ENCODE measurements at places on chromosomes 7 and 10.

DNA sequence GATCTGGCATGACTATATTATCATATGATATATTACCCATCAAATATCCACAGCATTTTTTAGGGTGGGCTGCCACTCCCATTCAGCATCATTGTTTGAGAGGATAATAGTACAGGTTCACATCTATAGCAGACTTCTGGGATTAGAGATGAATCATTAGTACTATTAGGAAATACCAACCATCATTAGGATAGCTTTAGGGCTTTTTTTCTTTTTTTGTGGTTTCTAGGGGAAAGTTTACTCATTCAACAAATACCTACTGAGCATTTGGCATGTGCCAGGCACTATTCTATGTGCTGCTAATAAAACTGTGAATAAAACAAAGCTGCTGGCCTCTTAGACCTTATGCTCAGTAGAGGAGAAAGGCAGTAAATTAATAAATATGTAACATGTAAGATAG lies 40.6 kb downstream of the NHLRC2 start:
- DNase-seq: peak; percentile 56

DNA sequence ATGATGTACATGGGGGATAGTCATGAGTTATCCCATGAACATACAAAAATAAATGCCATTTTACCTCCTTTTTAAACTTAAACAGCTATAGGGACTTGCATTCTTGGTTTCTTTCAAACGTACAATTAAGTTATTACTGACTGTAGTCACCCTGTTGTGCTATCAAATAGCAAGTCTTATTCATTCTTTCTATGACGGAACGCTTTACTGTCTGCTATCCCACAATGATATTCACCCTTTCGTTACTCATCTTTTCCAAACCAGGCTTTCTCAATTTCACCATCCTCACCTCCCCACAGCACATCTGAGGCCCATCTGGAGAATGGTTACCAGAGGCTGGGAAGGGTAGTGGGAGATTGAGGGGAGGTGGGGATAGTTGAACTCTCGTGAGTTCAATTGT lies 218.8 kb downstream of the PHF14 start:
- DNase-seq: peak; percentile 66

- peak; percentile 99 for DNase-seq
Measured at GRCh38 chr7:41911792-41912191, 208.9 kb upstream of the INHBA start.

- DNase-seq: no peak
Measured at GRCh38 chr10:6320320-6321010, 117.7 kb downstream of the PFKFB3 start.

DNA sequence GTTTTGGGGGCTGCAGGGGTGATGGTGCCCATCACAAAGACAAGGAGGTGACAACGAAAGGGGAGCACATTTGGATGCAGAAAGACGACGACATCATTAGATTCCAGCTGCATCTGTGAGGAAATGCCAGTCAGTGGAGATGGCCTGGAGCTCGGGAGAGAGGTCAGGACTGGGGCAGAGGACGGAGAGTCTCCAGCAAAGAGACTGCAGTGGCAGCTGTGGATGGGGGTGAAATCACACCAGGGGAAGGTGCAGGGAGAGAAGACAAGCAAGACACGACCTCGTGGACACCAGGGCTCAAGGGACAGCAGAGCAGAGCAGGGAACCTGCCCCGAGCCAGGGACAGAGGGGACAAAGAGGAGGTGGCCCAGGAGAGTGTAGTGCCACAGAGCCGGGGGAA lies 203.4 kb downstream of the PRPF18 start:
- DNase-seq: no peak

DNA sequence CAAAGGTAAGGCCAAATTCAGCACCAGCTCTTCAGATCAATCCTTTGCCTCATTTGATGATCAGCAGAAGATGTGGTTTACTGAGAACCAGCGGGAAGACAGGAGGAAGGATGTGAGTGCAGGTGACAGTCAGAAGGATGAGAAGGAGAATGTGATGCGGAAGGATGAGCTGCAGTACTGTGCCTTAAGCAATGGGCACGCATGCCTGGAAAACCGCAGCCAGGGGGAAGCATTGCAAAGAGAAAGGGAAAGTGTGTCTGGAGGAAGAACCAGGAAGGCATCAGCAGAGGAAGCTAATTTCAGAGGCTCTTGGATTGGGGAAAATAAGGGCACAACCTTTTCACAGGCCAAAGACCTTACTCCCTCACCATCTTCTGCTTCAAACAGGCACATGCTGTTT lies 25.7 kb downstream of the C10orf71 start:
- peak; percentile 4 for DNase-seq

- DNase-seq: peak; percentile 96
Measured at GRCh38 chr7:46752881-46753366, 829.0 kb downstream of the TNS3 start.

DNA sequence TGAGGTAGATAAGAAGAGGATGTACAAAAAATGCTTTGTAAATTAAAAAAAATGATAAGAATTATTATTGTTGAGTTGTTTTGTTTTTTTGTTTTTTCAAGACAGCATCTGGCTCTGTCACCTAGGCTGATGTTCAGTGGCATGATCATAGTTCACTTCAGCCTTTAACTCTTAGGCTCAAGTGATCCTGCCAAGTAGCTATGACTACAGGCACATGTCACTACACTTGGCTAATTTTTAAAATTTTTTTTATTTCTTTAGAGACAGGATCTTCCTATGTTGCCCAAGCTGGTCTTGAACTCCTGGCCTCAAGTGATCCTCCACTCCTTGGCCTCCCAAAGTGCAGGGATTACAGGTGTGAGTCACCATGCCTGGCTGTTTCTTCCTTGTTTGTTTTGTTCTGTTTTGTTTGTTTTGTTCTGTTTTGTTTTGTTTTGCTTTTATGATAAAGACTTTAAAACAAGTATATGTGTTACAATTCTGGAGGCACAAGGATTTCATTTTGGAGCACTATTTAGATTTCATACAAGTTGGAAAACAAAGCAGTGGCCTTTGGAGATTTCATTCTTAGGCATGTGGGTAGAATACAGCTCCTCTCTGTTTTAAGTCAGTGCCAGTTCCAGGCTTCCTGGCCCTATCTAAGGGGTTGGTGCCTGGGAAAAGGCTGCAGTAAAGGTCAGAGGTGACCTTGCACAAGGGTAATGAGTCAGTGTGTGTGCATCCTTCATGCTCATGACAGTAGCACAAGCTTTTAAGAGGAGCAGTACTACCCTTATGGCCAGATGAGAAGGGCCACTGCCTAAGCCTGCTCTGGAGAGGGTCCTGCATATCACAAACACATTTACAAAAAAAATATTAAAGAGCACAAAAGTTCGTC lies 17.9 kb downstream of the FGFBP3 start:
- no peak for DNase-seq

- peak; percentile 30 for DNase-seq
Measured at GRCh38 chr10:36531621-36532020, 593.8 kb upstream of the ANKRD30A start.

GRCh38 chr10:14585287-14586193 lies 189.2 kb downstream of the FAM107B start:
- DNase-seq: no peak

DNA sequence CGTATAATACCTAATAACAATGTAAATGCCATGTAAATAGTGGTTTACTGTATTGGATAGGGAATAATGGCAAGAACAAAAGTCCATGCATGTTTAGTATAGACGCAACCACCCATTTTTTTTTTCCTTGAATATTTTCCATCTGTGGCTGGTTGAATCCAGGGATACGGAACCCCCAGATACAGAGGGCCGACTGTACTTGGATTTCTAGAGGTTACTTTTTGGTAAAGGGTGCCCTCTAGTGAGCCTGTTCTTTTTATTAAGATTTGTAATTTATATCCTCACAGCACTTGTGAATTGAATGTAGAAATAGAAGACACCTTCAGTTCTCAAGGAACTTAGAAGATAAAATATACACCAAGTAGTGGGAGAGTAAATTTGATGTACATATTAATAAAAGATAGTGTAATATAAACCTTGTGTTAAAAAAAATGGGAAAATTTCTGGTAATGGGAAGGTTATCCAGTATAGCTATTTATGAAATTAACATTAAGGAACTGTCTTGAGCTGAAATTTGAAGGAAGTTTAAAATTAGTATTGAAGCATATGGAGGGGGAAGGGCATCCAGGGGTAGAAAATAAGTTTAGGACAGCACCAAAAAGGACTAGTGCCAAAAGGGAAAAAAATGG lies 32.0 kb downstream of the EXOC6 start:
- DNase-seq: peak; percentile 53

DNA sequence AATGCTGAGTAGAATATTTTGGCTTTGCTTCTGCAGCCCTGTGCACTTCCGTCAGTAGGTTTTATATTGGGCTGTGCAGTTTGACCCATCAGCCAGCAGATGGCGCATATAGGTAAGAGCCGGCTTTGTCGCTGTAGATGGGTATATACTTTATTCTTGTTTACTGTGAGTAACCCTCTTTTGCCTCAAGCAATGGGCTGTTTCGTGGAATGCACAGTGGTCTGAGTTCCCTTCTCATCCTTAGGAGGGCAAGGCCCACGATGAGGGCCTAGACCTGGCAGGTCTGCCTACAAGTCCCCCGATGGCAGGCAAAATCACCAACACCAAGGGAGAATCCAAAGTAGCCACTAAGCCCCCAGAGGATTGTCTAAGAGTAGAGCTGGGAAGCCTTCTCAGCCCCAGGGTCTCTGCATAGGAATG lies 1002.9 kb upstream of the KCND2 start:
- peak; percentile 68 for DNase-seq

DNA sequence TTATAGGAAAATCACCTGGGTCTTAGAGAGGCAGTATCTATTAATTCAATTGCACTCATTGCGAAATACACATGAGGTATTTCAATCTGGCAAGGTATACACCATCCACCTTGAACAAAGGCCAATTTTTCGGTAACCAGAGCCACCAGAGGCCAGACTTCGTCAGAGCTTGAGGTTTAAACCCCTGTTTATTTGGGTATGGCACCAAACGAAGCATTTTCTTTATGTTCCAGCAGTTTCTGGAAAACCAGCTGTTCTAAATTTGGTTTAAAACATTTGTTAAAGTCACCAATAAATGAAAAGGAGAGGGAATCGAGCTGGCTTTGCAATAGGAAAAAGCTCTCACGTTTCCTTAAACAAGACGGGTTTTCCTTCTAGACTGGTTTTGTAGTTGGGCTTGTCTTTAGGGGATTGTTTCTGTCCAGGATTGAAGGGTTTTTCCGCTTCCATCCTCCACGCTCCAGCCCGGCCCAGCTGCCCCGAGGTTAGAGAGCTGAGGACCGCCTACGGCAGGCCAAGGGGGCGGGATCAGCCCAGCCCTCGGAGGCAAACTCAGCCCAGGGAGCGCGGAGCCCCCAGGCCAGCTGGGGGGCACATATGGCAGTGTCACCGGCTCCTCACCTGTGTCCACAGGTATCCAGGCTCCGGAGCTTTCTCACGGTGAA lies 539.4 kb upstream of the MGMT start:
- no peak for DNase-seq
